ENCODE measurements at places on chromosomes 7 and 10. TPM values are rescaled to one million over a fixed set of nuclear protein-coding genes. Genes with fewer than 3 reads are reported as not detected.

- DNase-seq: no peak
These were observed 107.2 kb upstream of the RELN start for GRCh38 chr7:104096683-104097082.

DNA sequence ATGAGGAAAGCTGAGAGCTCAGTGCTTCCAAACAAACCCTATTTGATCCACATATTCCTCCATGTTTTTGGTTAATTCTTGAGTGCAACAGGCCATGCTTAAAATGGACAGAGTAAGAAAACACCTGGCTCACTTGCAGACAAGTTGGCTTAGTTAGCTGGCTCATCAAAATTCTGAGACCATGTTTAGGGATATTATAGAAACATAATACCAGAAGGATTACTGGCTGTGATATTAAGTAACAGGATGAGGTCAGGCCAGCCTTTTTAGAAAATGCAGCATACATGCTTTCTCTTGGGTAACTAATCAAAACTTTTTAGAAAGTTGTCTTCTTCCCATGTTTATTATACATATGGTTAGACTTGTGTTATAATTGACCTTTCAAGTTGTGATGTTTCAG, 867.2 kb upstream of the LRRTM3 start:
- no peak for DNase-seq

GRCh38 chr7:101453617-101454016, 90.9 kb downstream of the COL26A1 start:
- no peak for DNase-seq

GRCh38 chr10:126969310-126969709, 64.1 kb downstream of the DOCK1 start:
- DNase-seq: no peak

DNA sequence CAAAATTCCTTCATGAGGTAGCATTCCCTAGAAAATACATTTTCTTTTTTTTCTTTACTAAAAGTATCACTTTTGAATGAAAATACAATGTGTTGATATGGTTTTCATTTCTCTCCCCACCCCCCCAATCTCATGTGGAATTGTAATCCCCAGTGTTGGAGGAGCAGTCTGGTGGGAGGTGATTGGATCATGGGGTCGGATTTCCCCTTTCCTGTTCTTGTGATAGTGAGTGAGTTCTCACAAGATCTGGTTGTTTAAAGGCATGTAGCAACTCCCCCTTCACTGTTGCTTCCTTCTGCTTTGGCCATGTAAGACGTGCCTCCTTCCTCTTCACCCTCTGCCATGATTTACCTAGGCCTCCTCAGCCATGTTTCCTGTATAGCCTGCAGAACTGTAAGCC, 790.3 kb upstream of the KCND2 start:
- no peak for DNase-seq

GRCh38 chr7:19144661-19145433, at the start of gene FERD3L:
FERD3L (minus strand) TSS chr7:19145421; CDS start chr7:19145362, 59 bp downstream.
- DNase-seq: no peak

Gene NKX1-2
- total RNA-seq: not detected

Gene GJC3
- total RNA-seq: not detected

Data from activated B cell treated with CpG ODN at 0.5 μM for 24 hours (primary cell).